ENCODE measurements at places on chromosomes 5 and 9. TPM values are rescaled to one million over a fixed set of nuclear protein-coding genes. Genes with fewer than 3 reads are reported as not detected.

Gene ANKRD55
- polyA plus RNA-seq: not detected

Gene SVEP1
- 0.09 TPM for polyA plus RNA-seq

GRCh38 chr5:135383803-135384495 lies 15.1 kb downstream of the MACROH2A1 start:
- H3K27me3 ChIP-seq: no peaks in the 10 kb centered on the region
- H3K36me3 ChIP-seq: peaks cover 22% of the 10 kb centered on the region
- no peak for DNase-seq

GRCh38 chr9:92359394-92359995 lies 33.7 kb downstream of the CENPP start:
- H3K4me1 ChIP-seq: no peaks in the 10 kb centered on the region
- no peaks in the 10 kb centered on the region for H3K27me3 ChIP-seq
- no peak overlapping the region for H3K4me3 ChIP-seq
- DNase-seq: no peak
- no peak overlapping the region for H3K27ac ChIP-seq
- H3K36me3 ChIP-seq: no peaks in the 10 kb centered on the region

GRCh38 chr9:35060548-35061207 lies 11.7 kb downstream of the VCP start:
- no peaks in the 10 kb centered on the region for H3K4me1 ChIP-seq
- H3K27me3 ChIP-seq: no peaks in the 10 kb centered on the region
- DNase-seq: no peak
- H3K27ac ChIP-seq: no peak overlapping the region
- H3K36me3 ChIP-seq: peaks cover 70% of the 10 kb centered on the region

- no peaks in the 10 kb centered on the region for H3K36me3 ChIP-seq
- H3K4me3 ChIP-seq: no peak overlapping the region
- no peak overlapping the region for H3K27ac ChIP-seq
- H3K4me1 ChIP-seq: peaks cover 3% of the 10 kb centered on the region
- DNase-seq: no peak
- peaks cover 17% of the 10 kb centered on the region for H3K27me3 ChIP-seq
These were observed 17.8 kb upstream of the CEP72 start for GRCh38 chr5:594226-594860.

DNA sequence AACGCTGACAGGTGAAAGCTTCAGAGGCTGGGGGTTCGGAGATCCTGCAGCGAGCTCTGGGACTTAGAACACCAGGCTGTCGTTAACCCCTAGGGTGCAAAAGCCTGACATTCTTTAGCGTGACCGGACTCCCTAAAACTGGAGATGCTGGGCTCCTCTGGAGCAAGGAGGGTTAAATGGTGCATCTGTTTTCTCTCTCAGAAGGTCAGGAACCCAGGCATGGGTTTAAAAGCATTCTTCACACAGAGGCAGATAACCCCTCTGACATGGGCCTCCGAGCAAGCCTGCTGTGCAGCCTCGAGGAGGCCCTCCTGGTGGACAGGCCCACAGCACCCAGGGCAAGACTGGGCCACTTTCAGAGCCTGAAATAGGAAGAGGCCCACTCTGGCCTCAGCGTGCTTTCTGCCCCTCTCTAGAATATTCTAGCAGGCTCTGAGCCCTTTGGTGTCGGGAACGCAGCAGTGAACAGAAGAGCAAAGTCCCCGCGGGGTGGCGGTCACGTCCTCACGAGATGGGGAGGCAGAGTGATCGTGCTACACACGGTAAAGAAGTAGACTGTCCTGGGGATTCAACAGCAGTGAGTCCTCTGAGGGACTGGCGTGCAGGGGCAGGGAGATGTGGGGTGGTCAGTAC lies 124.8 kb downstream of the COL23A1 start:
- no peak overlapping the region for H3K4me3 ChIP-seq
- H3K36me3 ChIP-seq: no peaks in the 10 kb centered on the region
- no peaks in the 10 kb centered on the region for H3K27me3 ChIP-seq

Measured in keratinocyte (primary cell).